HepG2 (cell line): ENCODE measurements at places on chromosomes 13 and 19.

GRCh38 chr13:99000137-99000536 lies 22.3 kb upstream of the DOCK9 start:
- no peak for DNase-seq

GRCh38 chr13:83538636-83539035 lies 343.6 kb downstream of the SLITRK1 start:
- DNase-seq = no peak

- DNase-seq = no peak
Observed at GRCh38 chr19:55197528-55197927, 11.8 kb downstream of the PTPRH start.

GRCh38 chr13:111411919-111412650 lies 91.6 kb downstream of the TEX29 start:
- no peak for DNase-seq

DNA sequence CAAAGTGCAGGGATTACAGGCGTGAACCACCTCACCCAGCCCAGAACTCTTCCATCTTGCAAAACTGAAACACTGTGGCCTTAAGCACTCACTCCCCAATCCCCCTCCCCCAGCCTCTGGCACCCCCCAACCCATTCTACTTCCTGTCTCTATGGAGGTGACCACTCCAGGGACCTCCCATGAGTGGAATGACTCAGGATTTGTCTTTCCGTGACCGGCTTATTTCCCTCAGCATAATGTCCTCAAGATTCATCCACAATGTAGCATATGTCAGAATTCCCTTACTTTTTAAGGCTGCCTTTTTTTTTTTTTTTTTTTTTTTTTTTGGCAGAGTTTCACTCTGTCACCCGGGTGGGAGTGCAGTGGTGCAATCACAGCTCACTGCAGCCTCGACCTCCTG lies 3.6 kb upstream of the F2RL3 start:
- no peak for DNase-seq

- DNase-seq = no peak
Observed at GRCh38 chr13:112857914-112858490, 111.0 kb upstream of the MCF2L start.

DNA sequence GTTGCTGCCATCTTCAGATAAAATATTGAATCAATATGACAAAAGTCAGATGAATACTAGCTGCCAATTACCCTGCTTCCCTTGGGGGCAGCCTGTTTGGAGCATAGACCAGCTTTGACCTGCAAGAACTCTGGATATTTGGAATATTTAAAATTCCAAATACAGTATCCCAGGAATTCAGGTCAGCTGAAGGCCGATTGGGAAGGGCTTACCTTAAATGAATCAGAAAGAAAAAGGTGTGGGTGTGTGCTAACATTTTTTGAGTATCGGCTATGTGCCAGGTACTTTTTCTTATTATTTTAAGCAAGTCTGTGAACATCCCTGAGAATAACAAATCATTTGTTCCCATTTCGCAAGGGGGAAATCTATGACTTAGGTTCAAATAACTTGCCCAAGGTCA lies 1.8 kb upstream of the RUBCNL start:
- no peak for DNase-seq
